ENCODE measurements at places on chromosomes 6 and 20.

DNA sequence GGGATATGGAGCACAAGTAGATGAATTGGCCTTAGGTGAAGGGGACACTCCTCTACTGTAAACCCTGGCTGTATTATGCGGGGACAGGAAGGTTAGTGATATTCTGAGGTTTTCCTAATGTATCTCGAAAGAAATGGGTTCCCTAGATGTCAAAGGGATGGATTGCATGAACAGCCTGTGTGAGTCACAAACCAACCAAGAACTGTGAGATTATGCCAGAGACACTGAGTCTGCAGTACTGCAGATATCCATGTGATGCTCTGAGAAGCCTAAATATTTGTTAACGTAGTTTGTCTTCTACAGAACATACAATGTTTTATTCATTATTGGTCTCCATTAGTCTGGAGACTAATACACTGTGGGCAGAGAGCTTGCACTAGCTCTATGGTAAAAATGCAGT, 182.2 kb downstream of the AKAP7 start:
- DNase-seq = no peak

GRCh38 chr20:57251344-57251743, 15.1 kb downstream of the BMP7 start:
- no peak for DNase-seq

DNA sequence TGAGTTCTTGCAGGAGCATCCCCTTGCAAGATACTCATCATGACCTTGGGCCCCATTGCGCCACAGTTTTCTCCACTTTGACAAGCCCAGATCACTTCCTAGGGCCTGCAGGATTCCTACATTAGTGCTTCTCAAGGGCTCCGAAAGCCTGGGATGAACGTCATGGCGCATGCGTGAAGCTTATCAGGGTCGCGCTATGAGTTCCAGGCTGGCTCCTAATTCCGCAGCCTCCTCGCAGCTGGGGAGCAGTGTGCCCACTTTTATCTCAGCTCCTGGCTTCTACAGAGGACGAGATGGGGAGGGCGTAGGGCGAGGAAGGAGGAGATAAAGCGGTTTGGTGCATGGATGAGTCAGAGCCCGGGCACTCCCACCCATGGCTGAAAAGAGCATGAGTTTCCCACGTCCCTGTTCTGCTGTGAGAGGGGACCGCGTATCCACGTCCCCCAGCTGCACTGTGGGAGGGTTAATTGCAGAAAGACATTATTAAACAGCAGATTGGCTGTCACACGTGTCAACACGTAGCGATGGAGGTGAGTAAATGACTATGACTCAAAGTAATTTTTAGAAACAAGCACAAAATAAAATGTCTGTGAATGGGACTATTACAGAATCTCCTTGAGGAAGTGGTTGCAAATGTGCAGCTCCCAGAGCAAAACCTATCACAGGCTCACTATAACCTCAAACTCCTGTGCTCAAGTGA, 72.9 kb upstream of the DSP start:
- peak; percentile 16 for DNase-seq

GRCh38 chr6:29527126-29527525, 32.4 kb downstream of the UBD start:
- DNase-seq = no peak

- DNase-seq = no peak
These were observed 240.8 kb upstream of the QKI start for GRCh38 chr6:163173741-163174140.

DNA sequence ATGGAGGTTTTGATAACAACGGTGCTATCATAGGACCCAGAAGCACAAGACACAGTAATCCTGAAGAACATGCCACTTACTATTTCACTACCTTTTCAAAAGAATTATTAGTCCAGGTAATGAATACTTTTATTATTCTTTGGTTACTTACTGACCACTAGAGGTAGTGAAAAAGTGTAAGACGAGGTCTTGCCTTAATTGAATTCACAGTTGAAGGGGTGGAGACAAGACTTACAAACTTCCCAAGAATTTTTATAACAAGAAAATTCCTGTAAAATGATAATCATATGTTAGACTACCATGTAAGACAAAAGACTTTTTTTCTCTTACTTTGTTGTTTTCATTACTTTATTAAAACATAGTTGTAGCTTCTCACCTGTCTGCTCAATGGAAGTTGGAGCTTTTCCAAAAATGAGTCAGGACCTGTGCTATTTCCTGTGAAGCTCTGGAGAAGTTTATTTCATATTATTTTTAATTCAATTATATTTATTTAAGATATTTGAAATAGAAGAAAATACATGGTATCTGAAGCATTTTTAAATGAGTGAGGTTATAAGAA, 52.4 kb downstream of the DOP1A start:
- no peak for DNase-seq

GRCh38 chr6:36252005-36252404, 17.9 kb upstream of the PNPLA1 start:
- DNase-seq = no peak

DNA sequence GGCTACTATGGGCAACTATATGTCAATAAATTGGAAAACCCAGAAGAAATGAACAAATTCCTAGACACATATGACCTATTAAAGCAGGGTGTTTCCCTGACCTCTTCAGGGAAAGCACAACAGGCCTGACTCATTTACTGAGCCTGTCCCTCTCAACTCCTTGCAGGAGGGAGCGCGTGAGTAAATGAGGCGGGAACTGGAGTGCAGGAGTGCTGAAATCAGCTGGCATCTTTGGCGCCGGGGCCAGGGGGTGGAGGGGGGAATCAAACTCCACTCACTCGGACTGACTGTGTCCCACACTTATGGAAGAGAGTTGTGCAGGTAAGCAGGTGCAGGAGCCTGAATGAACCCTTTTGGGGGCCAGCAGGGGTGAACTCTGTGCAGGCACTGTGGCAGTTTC, 671.2 kb upstream of the PTCHD4 start:
- no peak for DNase-seq

DNA sequence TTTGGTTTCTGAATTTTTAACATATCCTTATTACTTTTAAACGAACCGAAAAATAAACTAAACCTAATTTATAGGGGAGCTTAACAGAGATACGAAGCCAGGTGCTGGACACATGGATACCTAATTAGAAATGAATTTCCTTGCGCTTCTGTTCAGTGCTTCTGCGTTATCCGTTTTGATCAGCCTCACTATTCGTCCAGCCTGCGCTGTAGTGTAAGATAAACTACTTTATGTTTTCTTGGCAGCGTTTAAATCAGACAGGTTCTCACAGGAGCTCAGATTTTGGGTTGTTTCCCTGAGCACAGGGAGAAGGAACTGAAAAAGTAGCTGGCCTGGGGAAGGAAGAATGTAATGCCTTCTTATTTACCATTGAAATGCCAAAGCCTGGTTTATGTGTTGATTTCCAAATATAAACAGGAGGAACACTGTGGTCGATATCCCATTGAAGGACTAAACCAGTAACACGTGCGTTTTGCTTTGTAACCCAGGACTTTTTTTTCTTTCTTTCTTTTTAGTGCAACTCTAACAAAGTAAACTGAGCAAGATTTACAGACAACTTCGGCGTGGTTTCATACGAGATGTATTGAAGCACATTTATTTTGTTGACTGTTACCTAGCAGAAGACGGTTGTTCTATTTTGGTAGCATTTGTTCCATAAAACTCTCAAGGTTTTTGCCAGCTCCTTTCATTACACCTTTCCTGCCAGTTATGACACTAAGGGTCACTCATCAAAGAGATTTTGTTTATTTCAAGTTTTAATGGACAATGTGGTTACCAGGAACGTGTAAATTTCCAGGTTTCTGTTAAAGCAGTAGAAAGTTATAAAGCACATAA, 214.8 kb upstream of the HEY2 start:
- no peak for DNase-seq

GRCh38 chr6:74607934-74608333, 597.9 kb downstream of the COL12A1 start:
- no peak for DNase-seq

GRCh38 chr6:12590901-12591300, 125.7 kb upstream of the PHACTR1 start:
- no peak for DNase-seq

- DNase-seq = no peak
These were observed 323.5 kb upstream of the HSF2 start for GRCh38 chr6:122075917-122076316.

DNA sequence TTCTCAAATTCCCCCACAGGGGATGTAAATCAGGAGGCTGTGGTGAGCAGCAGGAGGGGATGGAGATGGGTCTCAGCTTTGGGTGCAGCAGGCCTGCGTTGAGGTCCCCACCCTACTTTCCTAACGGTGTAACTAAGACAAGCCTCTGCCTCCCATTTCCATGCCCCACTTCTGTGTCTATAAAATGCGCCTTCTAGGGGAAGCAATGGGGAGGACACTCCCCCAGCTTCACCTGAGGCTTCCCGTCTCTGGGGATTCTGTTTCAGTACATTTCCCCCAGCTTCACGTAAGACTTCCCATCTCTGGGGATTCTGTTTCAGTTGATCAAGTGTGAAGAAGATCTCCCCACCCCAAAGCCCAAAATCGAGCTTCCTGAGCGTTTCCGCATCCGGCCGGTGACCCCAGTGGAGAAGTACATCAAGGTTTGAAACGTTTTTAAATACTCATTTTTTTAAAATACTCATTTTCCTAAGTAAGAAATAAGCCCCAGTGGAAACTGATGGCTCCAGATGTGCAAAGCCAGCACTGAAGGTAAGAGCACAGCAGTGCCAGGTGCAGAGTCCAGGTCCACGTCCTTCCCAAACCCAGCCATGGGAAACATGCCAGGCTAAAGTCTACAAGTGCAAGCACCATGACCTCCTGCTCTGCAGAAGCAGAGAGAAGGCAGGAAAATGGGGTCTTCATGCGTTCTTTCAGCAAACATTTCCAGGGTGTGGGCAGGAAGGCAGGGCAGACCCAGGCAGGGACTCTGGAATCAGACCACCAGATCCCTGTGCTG, 73.1 kb downstream of the ANKRD60 start:
- DNase-seq = no peak

- no peak for DNase-seq
These were observed 90.9 kb downstream of the ANKS1A start for GRCh38 chr6:34979994-34980393.

- no peak for DNase-seq
These were observed 74.6 kb downstream of the DTD1 start for GRCh38 chr20:18662279-18663040.

- no peak for DNase-seq
These were observed 56.8 kb upstream of the MTRF1L start for GRCh38 chr6:153059311-153059710.

- DNase-seq = no peak
These were observed 103.0 kb upstream of the HS3ST5 start for GRCh38 chr6:114445846-114446245.

DNA sequence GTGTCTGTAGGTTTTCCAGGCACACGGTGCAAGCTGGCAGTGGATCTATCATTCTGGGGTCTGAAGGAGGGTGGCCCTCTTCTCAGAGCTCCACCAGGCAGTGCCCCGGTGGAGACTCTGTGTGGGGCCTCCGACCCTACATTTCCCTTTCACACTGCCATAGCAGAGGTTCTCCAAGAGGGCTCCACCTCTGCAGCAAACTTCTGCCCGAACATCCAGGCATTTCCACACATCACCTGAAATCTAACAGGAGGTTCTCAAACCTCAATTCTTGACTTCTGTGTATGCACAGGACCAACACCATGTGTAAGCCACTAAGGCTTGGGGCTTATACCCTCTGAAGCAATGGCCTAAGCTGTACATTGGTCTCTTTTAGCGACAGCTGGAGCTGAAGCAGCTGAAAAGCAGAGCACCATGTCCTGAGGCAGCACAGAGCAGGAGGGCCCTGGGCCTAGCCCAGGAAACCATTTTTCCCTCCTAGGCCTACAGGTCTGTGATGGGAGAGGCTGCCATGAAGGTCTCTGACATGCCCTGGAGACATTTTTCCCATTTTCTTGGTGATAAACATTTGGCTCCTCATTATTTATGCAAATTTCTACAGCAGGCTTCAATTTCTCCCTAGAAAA, 253.3 kb downstream of the ERMARD start:
- DNase-seq = no peak

DNA sequence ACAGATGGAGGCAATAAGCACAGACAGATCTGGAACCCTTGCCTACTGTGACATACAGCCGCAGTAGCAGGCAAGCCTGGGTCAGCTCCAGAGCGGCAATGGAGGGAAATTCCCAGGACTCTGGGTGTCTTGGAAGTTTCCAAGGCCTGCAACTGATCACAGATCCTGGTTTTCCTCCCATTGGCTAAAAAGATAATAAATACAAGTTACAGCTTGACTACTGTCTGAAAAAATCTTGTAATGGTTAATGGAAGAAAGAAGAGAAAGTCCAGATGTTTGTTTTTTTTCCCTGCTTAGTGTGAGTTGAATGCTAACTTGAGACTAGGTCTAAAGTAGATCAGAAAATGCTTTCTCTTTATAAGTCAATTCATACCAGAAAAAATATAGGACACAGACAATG, 307.6 kb downstream of the ALDH8A1 start:
- no peak for DNase-seq

- no peak for DNase-seq
These were observed 8.0 kb downstream of the SLC22A3 start for GRCh38 chr6:160356074-160356744.

DNA sequence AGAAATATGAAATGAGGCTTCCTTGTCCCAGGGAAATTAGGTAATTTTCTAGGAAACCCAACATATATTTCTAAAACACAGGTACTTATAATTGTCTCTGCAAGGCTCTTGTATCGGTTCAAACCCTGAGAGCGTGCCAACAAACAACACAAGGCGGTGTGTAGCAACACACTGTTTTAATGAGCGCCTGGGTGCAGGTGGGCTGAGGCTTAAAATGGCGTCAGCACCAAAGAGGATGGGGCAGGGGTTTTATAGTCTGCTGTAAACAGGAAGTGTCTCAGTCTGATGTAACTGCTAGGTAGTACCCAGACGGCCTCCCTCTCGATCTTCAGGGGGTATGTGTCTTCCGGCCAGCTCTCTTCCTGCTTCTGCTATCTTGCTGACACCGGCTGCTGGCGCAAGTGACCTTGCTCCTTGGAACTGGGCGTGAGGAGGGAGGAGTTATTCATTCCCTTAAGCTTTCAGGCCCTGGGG, 69.7 kb downstream of the EPB41L2 start:
- DNase-seq = no peak

DNA sequence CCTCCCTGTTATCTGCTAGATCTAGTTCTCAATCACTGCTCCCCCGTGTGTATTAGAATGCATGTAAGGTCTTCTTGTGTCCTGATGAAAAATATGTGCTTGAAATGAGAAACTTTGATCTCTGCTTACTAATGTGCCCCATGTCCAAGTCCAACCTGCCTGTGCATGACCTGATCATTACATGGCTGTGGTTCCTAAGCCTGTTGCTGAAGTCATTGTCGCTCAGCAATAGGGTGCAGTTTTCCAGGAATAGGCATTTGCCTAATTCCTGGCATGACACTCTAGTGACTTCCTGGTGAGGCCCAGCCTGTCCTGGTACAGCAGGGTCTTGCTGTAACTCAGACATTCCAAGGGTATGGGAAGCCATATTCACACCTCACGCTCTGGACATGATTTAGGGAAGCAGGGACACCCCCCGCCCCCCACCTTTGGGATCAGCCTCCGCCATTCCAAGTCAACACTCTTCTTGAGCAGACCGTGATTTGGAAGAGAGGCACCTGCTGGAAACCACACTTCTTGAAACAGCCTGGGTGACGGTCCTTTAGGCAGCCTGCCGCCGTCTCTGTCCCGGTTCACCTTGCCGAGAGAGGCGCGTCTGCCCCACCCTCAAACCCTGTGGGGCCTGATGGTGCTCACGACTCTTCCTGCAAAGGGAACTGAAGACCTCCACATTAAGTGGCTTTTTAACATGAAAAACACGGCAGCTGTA, 73.4 kb downstream of the PTPN1 start:
- DNase-seq = no peak

All from NCI-H460 (cell line).